ENCODE measurements at places on chromosomes 1 and 21. TPM values are rescaled to one million over a fixed set of nuclear protein-coding genes. Genes with fewer than 3 reads are reported as not detected.

TMEM79 gene
- 7.1 TPM for total RNA-seq

ADAM30 gene
- total RNA-seq: not detected

FCRL4 gene
- 0.07 TPM for total RNA-seq

GRIK1 gene
- total RNA-seq: not detected

CDA gene
- total RNA-seq: not detected

AVPR1B gene
- total RNA-seq: 0.33 TPM

All from T-cell (primary cell).